ENCODE measurements at places on chromosomes 3 and 15.

- no peak for DNase-seq
Measured at GRCh38 chr3:183883291-183884096, 1.2 kb downstream of the PARL start.

- DNase-seq = no peak
Measured at GRCh38 chr3:115087512-115087911, 59.6 kb downstream of the ZBTB20 start.

GRCh38 chr3:126784254-126784653, 80.2 kb downstream of the CHCHD6 start:
- no peak for DNase-seq

GRCh38 chr3:25441234-25441856, 13.3 kb downstream of the RARB start:
- DNase-seq = no peak

GRCh38 chr3:115685097-115685496, 61.8 kb downstream of the GAP43 start:
- DNase-seq = no peak

GRCh38 chr15:57923750-57924149, 141.8 kb downstream of the ALDH1A2 start:
- no peak for DNase-seq

- no peak for DNase-seq
Measured at GRCh38 chr3:188792793-188793192, 379.0 kb upstream of the TPRG1 start.

DNA sequence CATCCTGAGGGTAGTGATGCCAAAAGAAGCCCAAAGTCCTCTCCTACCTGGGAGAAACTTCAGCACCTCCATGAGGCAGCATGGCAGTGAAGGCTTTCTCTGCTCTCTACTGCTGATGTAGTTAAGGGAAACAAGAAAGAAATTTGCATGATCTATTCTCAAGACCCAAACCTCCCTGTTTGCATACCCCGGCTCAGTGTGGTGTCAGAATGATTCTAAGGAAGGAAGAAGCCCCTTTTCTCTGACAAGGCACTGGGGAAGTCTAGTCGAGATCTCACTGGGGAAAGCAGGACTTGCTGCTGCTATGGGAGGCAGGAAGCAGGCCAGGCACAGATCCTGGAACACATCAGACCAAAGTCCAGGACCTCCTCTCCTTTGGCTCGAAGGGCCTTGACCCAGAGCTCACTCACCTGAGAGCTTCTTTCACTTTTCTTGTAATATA, 89.4 kb upstream of the ICE2 start:
- no peak for DNase-seq

DNA sequence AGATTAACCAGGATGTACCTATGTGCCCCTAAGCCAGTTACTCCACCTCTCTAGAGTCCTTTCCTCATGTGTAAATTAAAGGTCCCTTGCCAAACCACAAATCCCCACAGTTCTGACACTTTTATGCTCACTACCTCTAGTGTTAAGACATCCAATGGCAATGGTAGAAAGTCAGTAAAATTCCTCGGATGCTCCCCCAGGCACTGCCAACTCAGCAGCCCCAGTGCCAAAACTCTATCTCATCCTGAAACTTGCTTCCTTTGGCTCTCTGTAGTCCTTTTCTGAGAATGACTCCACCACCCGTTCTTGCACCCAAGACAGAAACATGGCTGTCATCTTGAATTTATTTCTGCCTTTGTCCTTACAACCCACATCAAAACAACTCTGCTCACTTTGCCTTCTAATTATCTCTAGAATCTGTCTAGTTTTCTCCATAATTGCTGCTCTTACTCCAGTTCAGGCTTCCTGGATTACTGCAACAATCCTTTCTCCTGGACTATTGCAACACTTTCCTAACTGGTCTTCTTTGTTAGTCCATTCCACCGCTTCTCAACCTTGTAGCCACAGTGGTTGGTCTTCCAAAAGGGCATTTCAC, 41.6 kb downstream of the MB21D2 start:
- peak; percentile 32 for DNase-seq

DNA sequence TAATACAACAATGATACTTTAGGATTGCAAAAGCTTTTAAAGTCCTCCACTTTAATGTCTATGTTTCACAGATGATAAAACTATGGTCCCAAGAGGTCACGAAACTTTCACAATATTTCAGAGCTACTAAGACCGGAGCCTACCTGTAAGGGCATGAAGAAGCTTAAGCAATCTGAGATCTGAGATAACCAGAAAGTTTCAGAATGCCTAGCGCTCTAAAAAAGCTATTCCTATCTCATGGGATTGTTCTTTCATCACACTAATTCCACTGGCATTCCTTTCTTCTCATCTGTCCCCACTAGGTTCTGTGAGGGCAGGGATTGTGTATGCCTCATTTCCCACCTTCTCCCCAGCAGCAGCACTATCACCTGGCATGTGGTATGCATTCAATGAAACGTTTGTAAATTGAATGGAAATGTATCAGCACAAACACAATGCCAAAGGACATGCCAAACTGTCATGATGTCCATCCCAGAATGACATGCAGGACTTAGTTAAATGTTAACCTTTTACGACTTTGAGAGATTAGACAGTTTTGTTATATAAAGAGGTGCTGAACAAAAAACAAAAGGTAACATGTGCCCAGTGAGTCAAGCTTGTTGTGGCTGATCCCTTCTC, 104.7 kb upstream of the NR2F2 start:
- DNase-seq = no peak

GRCh38 chr15:31268108-31268501, 58.5 kb upstream of the KLF13 start:
- DNase-seq = no peak

- DNase-seq = peak; percentile 49
Measured at GRCh38 chr15:62035256-62035924, 24.9 kb downstream of the VPS13C start.

GRCh38 chr3:38275658-38276057, 6.4 kb upstream of the SLC22A14 start:
- no peak for DNase-seq

DNA sequence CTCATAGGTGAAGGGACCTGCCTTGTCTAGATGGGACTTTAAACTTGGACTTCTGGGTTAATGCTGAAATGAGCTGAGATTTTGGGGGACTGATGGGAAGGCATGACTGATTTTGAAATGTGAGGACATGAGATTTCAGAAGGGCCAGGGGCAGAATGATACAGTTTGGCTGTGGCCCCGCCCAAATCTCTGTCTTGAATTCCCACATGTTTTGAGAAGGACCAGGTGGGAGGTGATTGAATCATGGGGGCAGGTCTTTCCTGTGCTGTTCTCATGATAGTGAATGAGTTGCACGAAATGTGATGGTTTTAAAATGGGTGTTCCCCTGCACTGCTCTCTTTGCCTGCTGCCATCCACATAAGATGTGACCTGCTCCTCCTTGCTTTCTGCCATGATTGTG, 42.8 kb downstream of the ILDR1 start:
- no peak for DNase-seq

DNA sequence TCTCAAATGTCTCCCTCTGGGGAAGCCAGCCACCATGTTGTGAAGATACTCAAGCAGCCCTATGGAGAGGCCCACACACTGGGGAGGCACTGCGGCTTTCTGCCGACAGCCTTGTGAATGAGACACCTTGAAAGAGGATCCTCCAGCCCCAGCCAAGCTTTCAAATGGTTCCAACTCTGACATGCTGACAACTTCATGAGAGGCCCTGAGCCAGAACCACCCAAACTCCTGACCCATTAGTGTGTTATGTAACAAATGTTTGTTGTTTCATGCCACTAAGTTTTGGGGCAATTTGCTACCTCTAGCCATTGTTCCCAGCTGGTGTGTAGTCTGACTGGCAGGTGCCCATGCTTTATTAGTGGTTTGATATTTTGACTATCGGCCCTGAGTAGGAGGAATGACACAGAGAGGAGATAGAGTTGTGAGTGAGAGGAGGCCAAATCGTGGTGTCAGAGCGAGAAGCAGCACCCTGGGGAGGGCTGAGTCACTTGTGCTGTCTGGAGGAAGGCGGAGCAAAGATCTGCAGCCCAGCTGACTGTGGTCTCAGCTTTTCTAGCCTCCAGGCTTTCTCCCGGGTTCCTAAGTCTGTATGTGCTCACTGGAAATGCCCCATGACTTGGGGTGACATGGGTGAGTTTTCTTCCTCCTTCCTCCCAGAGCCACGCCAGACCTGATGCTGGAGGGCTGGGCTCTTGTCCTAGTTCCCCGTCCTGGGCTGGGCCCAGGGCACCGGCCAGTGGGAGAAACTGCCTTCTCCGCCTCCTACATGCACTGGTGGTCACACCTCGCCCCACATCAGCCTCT, 56.7 kb upstream of the BLM start:
- DNase-seq = peak; percentile 73

DNA sequence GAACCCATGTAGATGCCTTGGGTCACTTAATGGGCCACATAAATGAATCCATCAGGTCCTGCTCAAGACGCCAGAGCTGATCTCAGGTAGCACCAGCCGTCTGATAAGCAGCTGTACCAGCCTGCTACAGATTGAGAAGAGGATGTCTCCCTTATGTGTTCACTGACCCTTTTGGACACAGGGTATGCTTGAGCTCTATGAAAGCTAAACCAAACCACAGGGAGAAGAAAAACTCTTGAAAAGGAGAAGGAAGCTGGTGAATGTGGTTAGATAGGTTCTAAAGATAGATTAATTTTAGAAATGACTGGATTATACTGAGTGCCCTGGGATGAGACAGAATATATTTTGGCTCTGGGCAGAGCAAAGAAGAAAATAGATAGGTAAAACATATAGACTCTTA, 187.5 kb downstream of the SPATA16 start:
- no peak for DNase-seq

DNA sequence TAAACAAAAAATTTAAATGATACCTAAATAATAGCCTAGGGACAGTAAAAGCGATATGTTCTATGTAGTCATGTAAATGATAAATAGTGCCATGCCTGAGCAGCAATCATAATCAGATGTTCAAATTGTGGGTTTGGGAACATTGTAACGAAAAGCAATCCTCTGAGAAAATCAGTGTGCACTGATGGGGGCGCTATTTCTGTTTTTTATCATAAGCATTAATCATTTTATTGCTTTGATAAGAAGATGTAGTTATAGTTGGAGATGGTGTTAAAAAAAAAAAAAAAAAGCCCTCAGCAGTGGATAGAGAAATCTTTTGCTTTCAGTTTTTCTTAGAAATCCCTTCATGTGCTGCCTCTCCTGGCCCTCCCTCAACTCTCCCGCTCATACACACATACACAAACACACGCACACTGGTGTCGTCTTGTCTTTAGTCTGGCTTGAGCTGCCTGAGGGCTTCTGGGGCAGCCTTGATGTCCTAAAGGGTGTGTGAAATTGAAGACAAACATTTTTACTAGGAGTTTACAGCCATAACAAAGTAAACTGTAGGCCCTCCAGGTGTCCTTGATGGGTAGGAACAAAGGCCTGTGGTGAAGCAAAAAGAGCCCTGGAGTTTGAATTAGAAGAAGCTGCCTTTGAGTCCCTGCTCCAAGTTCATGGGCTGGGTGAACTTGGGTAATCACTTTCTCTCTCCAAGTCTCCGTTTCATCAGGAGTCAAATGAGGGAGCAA, 428.1 kb downstream of the SOX2 start:
- DNase-seq = no peak

DNA sequence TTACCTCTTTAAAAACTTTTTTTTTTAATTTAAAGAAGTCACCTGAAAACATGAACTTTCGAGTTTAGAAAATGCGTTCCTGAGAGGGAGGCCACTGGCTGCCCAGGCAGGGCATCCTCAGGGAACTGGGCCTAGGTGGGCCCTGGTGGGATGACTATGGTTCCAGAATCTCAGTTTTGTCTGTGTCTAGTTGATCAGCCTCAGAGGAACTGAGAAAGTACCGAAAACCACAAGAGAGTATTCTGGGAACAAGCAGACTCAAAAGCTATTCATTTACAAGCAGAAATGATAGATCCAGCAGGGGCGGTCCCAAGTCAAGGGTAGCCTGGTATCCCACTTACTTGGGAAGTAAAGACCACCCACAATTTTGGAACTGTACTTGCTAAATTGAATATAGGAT, 10.5 kb downstream of the WWTR1 start:
- DNase-seq = no peak

- DNase-seq = no peak
Measured at GRCh38 chr3:177287231-177287630, 89.9 kb upstream of the TBL1XR1 start.

DNA sequence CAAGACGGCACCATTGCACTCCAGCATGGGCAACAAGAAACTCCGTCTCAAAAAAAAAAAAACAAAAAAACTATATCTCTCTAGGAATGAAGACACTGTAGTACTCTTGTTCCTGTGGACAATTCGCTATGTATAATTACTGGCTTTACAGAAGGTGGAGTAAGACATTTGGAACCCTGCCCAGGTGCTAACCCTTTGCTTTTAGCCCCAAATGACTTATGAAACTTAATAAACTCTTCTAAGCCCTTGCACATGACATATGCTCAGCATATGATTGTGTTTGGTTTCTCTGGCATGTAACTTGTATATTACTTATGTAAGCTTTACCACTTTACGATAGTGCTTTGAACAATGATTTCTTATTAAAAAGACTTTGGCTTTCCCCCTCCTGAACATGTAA, 27.3 kb upstream of the PRTG start:
- no peak for DNase-seq

DNA sequence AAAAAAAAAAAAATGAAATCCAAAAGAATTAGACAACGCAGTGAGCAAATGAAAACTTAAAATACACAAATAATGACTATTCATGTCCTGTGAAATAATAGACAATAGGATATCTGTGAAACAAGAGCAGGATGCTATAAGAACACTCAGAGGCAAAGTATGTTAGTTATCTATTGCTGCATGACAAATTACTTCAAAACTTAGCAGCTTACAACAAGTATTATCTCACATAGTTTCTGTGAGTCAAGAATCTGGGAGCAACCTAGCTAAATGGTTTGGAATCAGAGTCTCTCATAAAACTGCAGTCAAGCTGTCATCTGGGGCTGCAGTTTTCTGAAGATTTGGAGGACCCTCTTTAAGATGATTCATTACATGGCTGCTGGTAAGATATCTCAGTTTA, 36.5 kb upstream of the ZMAT3 start:
- DNase-seq = peak; percentile 67

- peak; percentile 35 for DNase-seq
Measured at GRCh38 chr3:168034152-168034928, 61.4 kb downstream of the GOLIM4 start.

DNA sequence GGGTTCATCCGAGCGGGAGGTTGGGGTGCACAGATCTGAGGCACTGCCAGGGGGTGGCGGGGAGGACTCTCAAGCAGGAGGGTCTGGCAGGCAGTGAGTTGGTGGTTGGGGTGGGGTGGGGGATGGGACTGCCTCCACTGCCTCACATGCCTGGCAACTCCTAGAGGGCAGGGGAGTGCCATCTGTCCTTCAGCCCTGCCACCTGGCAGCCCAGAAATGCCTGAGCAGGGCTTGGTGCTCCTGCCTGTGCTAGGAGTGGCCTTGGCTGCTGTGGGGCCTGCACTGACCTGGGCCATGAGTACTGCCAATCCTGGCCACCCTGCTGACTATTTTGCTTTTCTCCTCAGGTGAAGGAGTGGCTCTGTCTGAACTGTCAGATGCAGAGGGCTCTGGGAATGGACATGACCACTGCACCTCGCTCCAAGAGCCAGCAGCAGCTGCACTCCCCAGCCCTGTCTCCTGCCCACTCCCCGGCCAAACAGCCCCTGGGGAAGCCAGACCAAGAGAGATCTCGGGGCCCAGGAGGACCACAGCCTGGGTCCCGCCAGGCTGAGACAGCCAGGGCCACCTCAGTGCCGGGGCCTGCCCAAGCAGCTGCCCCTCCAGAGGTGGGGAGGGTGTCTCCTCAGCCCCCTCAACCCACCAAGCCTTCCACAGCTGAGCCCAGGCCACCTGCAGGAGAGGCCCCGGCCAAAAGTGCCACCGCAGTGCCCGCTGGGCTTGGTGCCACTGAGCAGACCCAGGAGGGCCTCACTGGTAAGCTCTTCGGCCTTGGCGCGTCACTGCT, 32.0 kb upstream of the APEH start:
- no peak for DNase-seq
